ENCODE measurements at places on chromosomes 1 and 21.
A peak's percentile ranks its signal among the peaks of the same experiment; 100 is the strongest.

- peak; percentile 10 for DNase-seq
Observed at GRCh38 chr1:144551107-144551542, 41.6 kb upstream of the PPIAL4F start.

- DNase-seq = no peak
Observed at GRCh38 chr21:31145274-31145673, 107.0 kb upstream of the KRTAP19-8 start.

DNA sequence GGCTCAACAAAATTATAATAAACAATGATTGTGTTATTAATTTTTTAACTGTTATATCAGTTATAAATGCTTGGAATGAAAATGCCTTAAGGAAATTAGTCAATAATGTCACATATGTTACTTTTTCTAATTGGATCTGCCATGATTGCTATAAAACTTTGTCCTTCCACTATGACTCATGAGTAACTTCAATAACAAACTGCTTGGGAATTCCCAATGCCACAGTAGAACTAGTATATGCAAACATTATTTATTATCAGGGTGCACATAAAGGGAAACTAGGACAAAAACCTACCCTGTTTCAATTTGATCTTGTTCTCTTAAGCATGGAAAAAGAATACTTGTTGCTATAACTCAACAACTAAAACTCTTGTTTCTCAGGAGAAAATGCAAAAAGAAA is 59.1 kb upstream of the PDC start:
- DNase-seq = no peak

DNA sequence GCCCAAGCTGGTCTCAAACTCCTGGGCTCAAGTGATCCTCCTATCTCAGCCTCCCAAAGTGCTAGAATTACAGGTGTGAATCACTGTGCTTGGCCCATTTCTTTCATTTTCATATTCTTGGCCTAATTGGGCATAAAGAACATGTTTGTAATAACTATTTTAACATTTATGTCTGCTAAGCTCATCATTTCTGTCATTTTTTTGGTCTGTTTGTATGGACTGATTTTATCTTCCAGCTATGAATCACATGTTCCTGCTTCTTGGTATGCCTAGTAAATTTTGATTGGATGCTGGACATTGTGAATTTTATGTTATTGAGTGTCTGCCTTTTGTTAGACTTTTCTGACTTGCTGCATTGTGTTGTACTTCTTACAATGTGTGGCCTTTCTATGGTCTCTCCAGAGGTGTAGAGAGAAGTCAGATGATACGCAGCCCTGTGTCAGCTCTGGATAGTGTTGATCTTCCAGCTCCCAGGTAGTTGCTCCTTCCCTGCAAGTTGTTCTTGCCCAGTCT is 39.0 kb upstream of the PPM1J start:
- no peak for DNase-seq

GRCh38 chr1:240526312-240526711 is 85.6 kb downstream of the GREM2 start:
- no peak for DNase-seq

DNA sequence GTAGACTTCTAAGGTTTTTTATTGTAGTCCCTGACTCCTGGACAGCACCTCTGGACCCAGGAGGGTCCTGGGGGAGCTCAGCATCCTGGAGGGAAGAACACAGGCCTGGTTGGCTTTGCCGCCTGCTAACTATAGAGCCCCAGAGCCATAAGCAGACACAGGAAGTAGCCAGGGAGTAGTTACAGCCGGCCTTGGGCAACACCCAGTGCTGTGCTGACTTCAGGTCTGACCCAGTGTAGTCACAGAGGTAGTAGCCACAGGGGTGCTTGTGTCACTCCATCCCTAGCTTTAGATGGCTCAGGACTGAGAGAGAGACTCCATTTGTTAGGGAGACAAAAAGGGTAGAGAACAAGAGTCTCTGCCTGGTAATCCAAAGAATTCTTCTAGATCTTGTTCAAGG is 21.9 kb downstream of the MCOLN2 start:
- no peak for DNase-seq

DNA sequence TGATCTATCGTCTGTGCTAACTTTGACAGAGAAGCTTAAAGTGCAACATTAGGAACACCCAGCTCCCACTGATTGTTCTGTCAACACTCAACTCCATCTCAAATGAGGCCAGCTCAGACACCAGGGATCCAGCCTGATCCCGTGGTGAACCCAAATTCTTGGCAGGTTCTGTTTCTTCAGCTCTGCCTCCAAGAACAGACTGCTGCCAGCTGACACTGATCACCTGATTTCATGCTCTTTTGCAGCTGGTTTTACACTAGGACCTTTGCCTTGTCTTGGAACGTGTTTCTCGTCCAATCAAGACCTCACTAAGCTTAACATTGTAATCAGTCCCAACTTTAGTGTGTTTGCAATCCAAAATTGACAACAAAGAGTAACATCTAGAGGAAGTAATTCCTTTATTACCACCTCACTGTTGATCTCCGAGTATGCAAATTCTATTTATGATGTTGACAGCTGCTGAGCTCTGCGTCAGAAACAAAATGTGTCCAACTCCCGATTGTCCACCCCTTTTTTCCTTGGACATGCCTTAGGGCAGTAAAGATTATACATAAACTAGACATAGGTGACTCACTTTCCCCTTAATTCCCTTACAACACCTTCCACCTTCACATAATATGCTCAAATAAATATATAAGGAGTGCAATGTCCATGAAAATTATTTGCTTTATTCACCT is 1.6 kb upstream of the HYI start:
- DNase-seq = no peak

DNA sequence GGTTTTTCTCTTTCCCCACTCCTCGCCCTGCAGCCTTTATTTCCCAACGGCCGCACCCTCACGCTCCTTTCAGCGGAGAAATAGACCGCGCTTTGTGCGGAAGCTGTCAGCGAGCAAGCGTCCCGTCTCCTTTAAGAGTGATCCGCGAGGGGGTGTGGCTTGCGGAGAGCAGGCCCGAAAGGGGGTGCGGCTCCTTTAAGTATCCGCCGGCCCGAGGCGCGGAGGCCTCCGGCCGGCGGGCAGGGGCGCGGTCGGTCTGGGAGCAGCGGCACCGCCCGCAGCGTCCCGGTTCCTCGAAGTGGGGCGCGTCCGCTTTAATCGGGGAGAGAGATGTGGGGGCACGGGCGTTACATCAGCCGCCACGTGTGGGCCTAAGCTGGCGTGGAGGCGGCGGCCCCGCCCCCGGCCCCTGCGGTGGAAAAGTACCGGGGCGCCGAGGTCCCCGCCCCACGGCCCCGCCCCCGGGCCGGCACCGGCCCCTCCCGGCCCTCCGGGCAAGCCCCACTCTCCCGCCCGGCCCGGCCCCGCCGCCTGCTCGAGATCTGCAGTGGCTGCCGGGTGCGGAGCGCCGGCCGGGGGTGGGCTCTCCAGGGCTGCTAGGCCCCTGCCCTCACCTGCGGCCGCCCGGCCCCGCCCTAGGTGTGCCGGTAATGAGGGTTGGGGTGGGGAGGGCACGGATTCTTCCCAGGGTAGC is 1.2 kb downstream of the SLC6A9 start:
- no peak for DNase-seq

DNA sequence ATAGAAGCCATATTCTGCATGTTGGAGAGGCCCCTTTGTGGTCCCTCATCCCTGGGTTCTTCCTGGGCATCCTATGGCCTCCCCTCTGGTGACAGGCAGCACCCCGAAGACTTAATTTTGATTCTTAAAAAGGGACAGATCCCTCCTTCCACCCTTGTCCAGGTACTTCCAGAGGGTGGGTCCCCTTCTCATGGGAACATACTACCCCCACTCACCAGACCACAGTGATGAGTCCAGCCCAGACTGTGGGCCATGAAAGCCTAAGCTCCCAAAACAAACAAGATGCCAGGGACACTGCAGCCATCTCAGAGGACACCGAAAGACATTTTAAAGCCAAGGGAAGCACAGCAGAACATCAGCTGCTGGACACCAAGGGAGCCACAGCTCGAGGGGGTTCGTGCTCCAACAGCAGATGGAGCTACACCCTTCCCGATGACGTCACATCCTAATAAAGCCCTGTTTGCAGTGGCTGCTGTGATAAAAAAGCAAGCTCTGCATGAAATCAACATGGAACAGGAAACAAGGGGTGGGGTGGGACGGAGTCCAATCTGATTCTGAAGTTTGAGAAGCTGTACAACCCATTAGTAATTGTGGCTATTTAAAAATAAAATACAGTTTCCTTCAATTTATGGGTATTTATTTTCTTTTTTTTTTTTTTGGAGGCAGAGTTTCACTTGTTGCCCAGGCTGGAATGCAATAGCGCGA is 32.4 kb downstream of the GNB1 start:
- no peak for DNase-seq

DNA sequence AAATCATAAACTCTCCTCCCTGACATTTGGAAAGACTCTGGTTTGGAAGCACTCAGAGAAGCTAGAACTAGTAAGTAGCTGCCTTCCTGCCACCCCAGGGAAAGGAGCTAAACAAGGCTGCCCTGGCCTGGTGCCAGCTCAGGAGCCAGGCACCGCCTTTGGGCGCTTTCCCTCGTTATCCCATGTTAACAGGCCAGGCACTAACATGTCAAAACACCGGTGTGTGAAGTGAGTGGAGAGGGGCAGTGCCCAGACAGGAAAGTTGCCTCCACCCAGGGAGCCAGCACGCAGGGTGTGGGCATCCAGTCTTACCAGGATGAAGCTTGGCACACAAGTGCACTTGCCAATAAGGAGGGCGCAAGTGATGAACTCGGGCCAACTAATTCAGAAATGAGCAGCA is 346.8 kb downstream of the RRAGC start:
- DNase-seq = no peak

DNA sequence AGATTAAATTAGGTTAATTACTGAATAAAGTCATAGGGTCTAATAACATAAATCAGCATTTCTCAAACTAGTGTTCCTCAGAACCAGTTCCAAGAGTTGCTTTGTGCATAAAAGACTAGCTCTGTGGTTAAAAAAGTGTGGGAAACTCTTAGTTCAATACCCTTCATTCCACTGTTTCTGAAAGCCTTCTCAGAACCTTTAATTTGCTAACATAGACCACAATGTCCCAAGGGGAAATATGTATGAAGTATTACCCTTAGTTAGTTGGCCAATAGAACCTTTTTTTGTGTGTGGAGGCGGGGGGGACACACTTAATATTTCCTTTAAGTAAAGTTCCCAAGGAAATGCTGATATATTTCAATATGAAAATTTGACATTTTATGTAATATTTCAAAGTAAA is 20.4 kb downstream of the ODF2L start:
- no peak for DNase-seq

GRCh38 chr1:64715186-64715585 is 29.7 kb upstream of the RAVER2 start:
- no peak for DNase-seq

DNA sequence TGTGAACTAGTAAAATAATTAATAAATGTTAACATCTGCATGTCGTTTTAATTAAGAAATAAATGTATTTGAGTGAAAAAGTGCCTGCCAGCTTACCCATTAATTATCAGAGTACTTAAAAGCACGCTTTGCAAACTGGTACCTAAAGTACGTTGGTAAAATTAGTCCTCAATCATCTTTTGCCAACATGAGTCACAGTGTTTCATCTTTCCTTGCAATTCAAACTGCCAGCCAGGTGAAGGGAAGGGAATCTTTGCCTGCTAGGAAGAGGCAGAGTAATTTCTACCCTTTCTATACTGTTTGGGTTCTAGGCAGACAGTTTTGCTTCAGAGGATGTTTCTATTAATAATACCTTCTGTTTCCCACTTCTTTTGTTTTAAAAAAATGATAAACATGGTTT is 57.2 kb upstream of the CNIH3 start:
- no peak for DNase-seq

DNA sequence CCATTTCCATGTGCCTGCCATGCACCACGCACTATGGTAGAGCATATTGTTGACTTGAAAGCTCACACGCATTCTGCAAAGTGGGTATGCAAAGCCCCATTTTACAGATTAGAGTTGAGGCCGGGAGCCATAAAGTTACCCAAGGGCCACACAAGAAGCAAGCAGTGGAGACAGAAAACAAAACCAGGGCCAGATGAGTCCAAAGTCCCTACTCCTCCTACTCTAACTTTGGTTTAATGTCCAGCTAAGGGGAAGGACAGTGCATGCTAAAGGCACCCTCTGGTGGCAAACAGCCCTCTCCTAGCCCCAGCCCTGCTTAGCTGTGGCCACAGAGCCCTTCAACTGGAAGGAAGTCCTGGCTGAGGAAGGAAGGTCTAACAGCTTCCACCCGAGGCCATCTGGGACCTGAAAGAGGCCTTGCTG is 74.9 kb downstream of the SLC66A1 start:
- no peak for DNase-seq

- DNase-seq = no peak
Observed at GRCh38 chr21:43971201-43971991, 40.7 kb upstream of the TRAPPC10 start.

GRCh38 chr21:45403133-45403824 is 1.7 kb upstream of the COL18A1 start:
- DNase-seq = no peak

- DNase-seq = no peak
Observed at GRCh38 chr21:44720170-44720569, 8.8 kb upstream of the TSPEAR start.

DNA sequence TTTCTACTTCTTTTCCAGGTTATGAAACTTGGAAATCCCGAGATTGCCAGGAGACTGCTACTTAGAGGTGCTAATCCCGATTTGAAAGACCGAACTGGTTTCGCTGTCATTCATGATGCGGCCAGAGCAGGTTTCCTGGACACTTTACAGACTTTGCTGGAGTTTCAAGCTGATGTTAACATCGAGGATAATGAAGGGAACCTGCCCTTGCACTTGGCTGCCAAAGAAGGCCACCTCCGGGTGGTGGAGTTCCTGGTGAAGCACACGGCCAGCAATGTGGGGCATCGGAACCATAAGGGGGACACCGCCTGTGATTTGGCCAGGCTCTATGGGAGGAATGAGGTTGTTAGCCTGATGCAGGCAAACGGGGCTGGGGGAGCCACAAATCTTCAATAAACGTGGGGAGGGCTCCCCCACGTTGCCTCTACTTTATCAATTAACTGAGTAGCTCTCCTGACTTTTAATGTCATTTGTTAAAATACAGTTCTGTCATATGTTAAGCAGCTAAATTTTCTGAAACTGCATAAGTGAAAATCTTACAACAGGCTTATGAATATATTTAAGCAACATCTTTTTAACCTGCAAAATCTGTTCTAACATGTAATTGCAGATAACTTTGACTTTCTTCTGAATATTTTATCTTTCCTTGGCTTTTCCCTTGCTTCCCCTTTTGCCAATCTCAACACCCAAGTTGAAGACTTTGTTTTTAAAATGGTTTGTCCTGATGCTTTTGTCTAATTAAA is 4.0 kb downstream of the CDKN2C start:
- no peak for DNase-seq

DNA sequence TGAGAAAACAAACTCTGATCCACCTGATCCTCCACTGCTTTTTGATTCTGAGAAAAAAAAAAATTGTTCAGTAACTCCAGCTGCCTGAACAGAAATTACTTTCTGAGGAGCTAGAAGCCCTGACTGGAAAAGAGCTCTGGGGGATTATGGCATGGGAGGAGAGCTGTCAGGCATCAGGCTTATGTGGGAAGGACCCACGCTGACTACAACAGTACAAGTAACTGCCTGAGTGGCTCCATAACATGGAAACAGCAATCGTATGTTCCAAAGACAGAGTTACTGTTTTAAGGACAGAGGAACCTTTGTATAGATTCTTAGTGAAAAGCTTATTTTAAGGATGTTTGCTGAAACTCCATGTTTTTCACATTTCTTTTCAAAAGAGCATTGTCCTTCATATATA is 1.2 kb upstream of the ANGPTL7 start:
- DNase-seq = no peak

- no peak for DNase-seq
Observed at GRCh38 chr1:8219530-8219929, 98.4 kb upstream of the SLC45A1 start.

GRCh38 chr1:15786581-15786980 is 20.9 kb downstream of the UQCRHL start:
- no peak for DNase-seq

- DNase-seq = no peak
Observed at GRCh38 chr1:77536813-77537212, 145.6 kb downstream of the ZZZ3 start.
